GM23248 (cell line): ENCODE measurements at places on chromosomes 5 and 9. TPM values are rescaled to one million over a fixed set of nuclear protein-coding genes. Genes with fewer than 3 reads are reported as not detected.
A peak's percentile ranks its signal among the peaks of the same experiment; 100 is the strongest.

The SLC24A2 gene
- total RNA-seq = not detected in 2 replicates

DNA sequence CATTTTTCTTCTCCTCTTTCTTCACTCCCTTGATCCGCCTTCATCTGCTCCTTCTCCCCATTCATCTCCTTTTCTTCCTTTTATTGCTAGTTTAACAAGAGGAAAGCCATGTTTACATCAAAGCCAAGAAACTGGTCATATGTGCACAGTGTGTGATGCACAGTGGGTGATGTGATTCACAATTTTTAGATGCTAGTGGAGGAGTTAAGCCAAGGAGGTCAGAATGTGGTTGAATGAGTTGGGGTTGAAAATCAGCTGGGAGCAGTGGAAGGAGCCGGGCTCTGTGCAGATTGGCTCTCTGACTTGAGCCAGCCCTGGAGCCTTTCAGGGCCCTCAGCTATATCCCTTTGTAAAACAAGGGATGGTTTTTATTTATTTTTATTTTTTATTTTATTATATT, 7.3 kb downstream of the ACER2 start:
- no peak overlapping the region for H3K4me3 ChIP-seq
- no peak overlapping the region for H3K27ac ChIP-seq

GRCh38 chr5:179263391-179264052, 81.7 kb downstream of the ADAMTS2 start:
- H3K27ac ChIP-seq = no peak overlapping the region
- DNase-seq = no peak
- H3K27me3 ChIP-seq = no peaks in the 10 kb centered on the region
- H3K4me3 ChIP-seq = no peak overlapping the region

GRCh38 chr9:87035879-87036278, 88.6 kb upstream of the GAS1 start:
- peak; percentile 70 for DNase-seq
- H3K27ac ChIP-seq = no peak overlapping the region
- H3K27me3 ChIP-seq = no peaks in the 10 kb centered on the region

DNA sequence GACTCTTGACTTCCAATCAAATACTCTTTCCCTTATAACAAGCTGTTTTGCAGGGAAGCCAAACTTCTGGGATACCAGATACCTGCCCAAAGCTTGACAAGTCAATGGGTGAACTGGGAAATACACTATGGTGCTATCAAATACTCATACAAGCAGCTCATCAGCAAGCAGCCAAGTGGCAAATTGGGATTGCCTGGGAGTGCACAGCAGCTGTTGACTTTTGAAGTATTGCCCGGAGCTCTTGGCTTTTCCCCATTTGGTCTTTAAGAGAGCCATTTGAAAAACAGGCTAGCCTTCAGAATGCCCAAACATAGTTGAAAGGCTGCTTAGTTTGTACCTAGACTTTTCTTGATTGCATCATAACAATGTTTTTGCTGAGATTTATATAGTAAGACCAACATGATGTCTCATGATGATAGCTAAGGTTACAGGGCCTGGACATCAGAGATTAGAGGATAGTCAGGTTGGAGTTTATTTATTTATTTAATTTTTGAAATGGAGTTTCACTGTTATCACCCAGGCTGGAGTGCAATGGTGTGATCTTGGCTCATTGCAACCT, 210.1 kb upstream of the ZNF608 start:
- H3K4me1 ChIP-seq = no peaks in the 10 kb centered on the region
- H3K36me3 ChIP-seq = no peaks in the 10 kb centered on the region
- no peak overlapping the region for H3K4me3 ChIP-seq
- no peak overlapping the region for H3K27ac ChIP-seq

The FOXE1 gene
- total RNA-seq = not detected in 2 replicates

- H3K27me3 ChIP-seq = no peaks in the 10 kb centered on the region
- no peak overlapping the region for H3K4me3 ChIP-seq
- H3K36me3 ChIP-seq = no peaks in the 10 kb centered on the region
- peak; percentile 92 for DNase-seq
- peak overlapping the region; percentile 26 for H3K27ac ChIP-seq
These were observed 18.1 kb upstream of the ZFR start for GRCh38 chr5:32462618-32463017.

DNA sequence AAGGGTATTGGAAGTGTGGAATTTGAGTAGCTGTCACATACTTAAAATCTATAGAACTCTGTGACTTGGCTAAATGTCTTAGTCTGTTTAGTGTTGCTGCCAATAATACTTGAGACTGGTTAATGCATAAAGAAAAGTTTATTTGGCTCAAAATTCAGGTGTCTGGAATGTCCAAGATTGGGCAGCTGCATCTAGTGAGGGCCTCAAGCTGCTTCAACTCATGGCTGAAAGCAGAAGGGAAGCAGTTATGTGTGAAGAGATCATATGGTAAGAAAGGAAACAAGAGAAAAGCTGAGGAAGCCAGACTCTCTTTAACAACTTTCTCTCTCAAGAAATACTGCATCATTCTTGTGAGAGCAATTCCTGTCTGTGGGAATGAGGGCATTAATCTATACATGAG, 1043.3 kb upstream of the CDH6 start:
- DNase-seq = no peak
- H3K27me3 ChIP-seq = no peaks in the 10 kb centered on the region
- H3K36me3 ChIP-seq = no peaks in the 10 kb centered on the region
- no peak overlapping the region for H3K4me3 ChIP-seq
- H3K4me1 ChIP-seq = no peaks in the 10 kb centered on the region
- H3K27ac ChIP-seq = no peak overlapping the region

The PPP1R26 gene
- 13.4 and 19.2 TPM in 2 replicates for total RNA-seq
